ENCODE measurements at places on chromosomes 6 and 20.
A peak's percentile ranks its signal among the peaks of the same experiment; 100 is the strongest.

- DNase-seq = no peak
Observed at GRCh38 chr20:9330151-9330550, 184.2 kb upstream of the LAMP5 start.

GRCh38 chr6:169240125-169240524, 13.5 kb downstream of the THBS2 start:
- no peak for DNase-seq

- no peak for DNase-seq
Observed at GRCh38 chr6:15317934-15318902, 72.3 kb downstream of the JARID2 start.

DNA sequence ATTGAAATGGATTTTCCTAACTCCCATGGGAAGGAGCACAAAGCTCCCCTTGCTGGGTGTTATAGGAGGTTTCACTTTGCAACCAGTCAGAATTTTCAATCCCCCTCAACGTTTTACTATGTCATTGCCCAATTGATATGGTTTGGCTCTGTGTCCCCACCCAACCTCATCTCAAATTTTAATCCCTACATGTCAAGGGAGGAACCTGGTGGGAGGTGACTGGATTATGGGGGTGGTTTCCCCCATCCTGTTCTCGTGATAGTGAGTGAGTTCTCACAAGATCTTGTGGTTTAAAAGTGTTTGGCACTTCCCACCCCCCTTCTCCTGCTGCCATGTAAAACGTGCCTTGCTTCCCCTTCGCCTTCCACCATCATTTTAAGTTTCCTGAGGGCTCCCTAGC, 62.9 kb downstream of the ZMYND8 start:
- DNase-seq = no peak

DNA sequence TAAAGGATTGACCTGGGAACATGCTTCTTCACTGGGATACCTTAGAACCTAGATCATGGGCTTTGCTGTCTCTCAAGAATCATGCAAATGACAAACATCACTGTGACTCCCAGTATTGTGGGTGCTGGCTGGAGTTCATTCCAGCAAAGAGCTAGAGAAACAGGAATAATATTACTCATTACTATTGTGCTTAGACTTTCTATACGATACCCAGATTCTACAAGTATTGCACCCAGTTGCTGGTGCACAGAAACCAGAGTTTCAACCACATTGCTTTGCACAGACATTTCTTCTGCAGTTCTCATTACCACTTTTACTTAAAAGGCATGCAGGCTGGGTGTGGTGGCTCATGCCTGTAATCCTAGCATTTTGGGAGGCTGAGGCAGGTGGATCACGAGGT, 220.4 kb upstream of the ZNF217 start:
- no peak for DNase-seq

GRCh38 chr20:17782768-17783167, 83.0 kb downstream of the BANF2 start:
- peak; percentile 16 for DNase-seq

- no peak for DNase-seq
Observed at GRCh38 chr6:105677671-105678475, 275.0 kb upstream of the PREP start.

DNA sequence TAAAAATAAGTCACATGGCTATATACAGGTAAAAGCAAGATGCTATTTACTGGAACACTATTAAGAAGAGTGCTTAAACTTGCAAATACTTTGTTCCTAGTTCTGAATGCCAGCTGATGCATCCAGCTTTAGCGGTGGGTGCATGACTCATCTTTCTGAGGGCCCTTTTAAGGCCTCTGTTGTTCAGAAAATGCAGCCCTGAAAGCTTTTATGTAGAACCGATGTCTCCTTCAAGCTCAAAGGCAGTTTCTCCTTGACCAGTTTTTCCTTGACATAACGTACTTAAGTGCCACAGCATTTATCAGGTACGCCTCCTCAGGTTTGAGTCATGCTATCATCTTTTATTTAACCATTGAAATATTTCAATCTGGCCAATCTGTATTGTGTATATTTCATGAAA, 82.8 kb downstream of the MLIP start:
- DNase-seq = no peak

DNA sequence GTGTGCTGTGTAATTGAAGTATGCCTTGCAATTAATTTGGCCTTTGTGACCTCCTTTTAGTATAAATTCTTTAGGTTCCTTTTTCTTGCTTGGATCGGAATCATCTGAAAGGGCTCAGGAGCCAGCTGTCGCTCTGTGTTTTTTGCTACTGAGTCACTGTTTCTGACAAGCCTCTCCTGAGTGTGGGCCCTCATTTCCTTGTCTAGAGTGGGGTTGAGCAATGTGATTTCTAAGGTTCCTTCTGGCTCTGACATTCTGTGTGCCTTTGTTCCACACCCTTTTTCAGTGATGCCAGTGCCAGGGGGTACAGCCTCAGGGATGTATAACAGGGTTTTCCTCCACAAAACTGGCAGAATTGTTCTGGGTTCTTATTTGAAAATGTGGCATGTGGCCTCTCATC, 26.5 kb downstream of the DAAM2 start:
- no peak for DNase-seq

DNA sequence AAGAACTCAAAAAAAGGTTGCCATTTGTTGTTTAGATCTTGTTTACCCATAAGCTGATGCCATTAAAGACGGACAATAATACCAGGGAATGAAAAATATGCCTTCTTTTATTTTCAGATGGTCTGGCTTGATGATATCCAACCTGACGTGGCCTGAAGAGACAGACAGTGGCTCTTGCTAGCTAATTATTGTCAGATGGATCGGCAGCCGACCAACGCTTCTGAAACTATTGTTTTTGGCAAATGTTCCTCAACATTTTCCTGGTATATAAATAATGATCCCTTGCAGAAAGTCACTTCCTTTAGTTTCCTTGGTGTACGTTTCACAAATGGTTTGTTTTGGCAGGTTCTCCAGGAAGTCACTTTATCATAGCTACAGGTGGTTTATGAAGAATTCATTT, 290.9 kb upstream of the TSHZ2 start:
- no peak for DNase-seq

DNA sequence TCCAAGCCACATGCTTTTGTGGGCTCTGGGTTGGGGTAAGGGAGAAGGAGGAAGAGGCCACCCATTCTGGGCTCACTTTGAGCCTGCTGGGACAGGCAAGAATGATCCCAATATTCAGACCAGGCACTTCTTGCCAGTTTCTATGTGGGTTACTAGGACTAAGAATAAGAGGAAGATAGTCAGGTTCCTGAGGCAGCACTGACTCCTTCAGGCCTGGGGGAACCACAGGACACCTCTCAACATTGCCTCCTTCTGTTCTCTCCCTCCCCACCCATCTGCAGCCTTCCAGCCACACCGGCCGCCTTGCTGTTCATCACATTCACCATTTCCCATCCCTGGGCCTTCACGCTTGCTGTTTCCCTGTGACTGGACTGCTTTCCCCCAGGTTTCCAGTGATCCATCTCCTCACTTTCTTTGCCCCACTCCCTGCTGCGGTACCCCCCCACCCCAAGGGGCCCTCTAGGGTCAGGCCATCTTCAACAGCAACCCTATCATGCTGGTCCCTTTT, 69.2 kb upstream of the SIRPA start:
- no peak for DNase-seq

DNA sequence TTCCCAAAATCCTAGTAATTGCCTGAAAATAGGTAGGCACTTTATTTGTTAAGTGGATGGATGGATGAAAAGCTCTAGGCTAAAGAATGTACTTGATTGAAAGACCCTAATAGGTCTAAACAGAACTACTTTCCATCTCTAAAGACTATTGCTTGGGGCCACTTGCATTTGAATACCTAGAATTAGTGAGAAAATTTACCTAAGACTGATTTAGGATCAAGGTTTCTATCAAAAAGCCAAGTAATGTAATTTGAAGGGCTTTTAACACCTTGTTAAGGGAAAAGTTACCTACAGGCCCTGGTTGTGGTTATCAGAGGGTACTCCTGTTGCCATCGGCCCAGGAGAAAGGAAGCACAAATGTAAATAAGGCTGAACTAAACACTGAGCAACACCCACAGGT, 580.7 kb downstream of the LMBRD1 start:
- no peak for DNase-seq

DNA sequence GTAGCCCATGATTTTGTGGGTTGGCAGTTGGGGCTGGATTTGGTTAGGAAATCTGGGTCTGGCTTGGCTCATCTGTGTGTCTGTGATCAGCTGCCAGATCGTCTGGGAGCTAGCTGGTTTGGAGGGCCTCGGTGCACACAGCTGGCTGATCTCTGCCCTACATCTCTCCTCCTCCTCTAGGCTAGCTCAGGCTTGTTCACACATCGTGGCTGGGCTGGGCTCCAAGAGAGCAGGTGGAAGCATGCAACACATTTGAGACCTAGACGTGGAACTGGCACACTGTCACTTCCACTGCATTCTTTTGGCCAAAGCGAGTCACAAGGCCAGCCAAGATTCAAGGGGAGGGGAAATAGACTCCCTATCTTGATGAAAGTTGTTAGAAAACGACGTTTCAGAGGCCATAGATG, 15.9 kb downstream of the NDUFAF5 start:
- no peak for DNase-seq

DNA sequence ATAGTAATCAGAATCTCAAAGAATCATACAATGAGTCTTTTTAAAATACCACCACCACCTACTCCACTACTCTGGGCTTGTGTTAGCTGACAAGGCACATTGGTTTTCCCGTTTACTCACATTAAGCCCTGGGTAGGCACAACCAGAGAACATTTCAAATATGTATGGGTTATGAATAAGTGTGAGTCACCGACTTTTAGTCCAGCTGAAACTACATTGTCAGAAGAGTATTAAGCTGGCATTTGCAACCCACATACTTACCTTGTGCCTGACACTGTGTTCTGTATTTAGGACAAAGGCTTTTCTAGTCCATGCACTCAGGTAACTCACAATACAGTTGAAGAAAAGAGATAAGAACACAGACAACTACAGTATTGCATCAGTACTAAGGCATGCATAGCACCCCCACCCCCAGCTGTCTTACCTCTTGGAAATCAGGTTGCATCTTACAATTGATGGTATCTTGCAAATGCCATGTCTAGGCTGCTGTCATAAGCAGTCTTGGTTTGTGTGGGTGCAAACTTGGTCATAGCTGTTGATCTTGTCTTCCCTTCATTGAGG, 40.3 kb upstream of the AHI1 start:
- no peak for DNase-seq

DNA sequence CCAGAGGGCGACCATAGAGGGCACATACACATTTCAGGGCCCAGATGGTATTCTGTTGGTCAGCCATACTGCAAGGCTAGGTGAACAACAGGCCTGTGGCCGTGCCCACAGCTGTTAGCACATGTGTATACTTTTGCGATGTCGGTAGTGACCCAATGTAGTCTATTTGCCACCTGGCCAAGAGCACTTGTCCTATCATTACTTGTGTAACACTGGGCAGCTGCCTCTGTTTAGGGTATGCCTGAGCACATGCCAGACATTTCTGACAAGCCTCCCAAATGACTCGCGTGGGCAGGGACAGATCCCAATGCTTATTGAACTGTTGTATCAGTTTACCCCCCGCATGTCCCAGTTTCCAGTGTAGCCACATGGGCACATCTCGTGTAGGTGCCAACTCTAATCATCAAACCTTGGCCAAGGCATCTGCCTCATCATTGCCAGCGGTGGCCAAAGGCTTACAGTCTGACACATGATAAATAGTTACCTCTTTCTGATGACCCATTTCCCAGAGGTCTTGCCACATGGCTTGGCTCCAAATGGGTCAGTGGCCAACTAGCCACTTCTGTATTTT, 74.4 kb upstream of the FBXL4 start:
- no peak for DNase-seq

DNA sequence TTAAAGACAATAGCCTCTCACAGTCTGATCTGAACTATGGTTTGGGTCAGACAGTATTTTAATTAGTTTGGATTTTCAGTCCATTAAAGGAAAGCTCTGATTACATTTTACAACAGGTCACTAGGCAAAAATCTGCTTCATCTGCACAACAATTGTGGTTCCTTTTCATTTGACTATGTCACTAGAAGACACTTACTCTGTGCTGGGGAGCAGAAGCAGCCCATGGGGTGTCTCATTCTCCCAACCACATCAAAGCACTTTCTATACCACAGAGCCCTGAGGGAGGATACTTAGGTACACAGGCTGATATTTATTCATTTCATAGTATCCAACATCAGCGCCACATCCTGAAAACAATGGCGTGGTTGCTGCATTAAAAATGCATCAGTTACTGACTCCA, 36.6 kb upstream of the HDAC2 start:
- DNase-seq = no peak
